ENCODE measurements at places on chromosomes 7 and 10.
A peak's percentile ranks its signal among the peaks of the same experiment; 100 is the strongest.

DNA sequence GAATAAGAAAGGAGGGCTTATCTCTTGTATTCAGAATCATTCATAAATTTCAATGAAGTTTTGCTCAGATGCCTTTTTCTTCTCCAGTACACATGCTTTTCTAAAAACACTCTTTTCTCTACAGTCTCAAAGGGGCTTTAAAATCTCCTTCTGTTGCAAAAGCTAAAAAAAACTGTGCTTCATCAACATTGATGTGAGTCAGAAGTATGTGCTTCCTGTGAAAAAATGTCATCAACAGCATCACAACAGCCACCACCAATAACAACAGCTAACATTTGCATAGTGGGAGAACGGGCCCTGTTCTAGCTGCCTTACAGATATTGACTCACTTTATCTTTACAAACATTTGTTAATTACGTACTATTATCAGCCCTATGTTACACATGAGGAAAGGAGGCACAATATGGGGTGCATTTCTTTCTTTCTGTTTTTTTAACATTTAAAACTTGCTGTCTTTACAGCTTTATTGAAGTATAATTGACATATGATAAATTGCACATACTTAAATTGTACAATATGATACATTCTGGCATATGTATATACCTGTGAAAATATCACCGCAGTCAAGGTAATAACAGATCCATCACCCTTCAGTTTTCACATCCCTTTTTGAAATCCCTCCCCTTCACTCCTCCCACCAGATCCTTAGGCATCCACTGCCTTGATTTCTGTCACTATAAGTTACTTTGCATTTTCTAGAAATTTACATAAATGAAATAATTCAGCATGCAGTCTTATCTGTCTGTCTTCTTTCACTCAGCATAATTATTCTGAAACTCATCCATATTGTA lies 1605.4 kb upstream of the LRRTM3 start:
- DNase-seq, result no peak

DNA sequence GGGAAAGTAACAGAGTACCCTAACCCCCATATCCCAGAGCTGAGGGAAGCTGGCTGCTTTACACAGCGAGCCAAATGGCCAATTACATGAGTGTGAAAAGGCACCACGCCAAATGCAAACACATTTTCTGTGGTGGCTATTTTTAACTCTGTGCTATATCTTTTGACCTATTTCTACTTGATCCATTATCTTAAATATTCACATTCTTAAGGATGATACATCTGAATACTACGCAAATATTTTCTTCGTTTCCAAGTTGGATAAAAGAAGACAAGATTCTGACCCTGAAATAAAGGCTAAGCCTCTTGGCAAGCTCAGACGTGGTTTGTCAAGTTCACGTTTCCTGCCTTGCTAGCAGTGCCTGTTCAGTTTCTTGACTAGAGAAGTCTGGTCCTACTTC lies 146.7 kb upstream of the TMEM196 start:
- no peak for DNase-seq

DNA sequence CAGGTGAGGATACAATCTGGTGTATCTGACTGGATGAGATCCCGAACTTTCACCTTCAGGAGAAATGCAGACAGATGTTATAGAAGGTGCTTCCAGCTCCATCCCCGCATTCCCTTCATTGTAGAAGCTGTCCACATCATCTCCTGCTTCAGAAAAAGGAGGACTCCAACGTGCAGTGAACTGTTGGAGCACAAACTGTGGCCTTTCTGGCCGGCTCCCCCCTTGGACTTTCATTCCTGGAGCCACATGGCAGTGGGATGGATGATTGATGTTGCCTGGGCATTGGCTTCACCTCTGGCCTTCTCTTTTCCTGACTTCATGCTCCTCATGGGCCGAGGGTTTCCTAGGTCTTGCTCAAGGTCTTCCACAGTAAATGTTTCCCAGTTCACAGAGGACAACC lies 29.6 kb upstream of the ZNF273 start:
- DNase-seq, result no peak

GRCh38 chr10:10818082-10818481 lies 199.6 kb upstream of the CELF2 start:
- no peak for DNase-seq

DNA sequence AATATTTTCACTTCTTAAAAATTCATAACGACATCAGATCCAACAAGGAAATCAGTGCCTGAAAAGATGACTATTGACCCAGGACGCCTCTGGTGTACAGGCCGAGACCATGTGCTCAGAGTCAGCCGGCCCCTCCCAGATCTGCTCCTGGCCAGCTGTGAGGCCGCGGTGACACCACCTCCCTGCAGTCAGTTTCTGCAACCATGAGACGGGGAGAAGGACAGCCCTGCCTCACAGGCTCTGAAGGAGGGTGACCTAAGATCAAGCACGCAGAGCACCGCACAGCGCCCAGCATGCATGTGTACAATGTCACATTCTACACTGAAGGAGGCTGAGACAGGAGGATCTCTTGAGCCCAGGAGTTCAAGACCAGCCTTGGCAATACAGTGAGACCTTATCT lies 2.6 kb upstream of the GPER1 start:
- DNase-seq, result no peak

GRCh38 chr7:157418204-157419034 lies 81.6 kb downstream of the DNAJB6 start:
- DNase-seq, result no peak

DNA sequence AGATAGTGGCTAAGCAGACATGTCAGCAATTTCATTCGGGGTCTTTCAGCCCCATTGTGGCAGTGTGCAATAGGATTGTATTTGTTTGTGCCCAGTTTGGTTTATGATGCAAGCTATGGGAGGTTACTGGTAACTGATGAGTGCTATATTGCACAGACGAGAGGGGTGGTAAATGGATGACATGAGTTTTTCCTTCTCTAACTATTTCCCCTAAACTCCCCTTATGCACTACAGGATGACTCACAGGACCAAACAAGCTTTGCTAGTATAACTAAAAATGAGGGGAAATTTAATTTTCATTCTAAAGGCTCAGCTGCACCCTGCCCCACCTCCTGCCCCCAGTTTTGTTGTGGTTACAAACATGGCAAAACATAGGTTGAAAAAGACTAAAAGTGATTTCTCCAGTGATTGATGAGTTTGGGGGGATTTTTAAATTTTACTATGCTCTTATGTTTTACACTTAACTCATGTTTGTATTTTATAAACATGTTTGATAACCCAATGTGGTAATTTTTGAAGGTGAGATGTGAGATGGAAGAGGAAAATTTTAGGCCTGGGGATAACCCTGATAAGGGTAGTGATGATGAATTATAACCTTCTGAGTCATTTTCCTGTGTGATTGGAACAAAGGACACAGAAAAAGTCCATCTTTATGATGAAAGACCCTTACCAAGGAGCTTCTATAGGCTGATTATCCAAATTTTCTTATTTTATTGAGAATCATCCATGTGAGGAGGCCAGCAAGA lies 60.8 kb upstream of the NAMPT start:
- DNase-seq, result no peak

DNA sequence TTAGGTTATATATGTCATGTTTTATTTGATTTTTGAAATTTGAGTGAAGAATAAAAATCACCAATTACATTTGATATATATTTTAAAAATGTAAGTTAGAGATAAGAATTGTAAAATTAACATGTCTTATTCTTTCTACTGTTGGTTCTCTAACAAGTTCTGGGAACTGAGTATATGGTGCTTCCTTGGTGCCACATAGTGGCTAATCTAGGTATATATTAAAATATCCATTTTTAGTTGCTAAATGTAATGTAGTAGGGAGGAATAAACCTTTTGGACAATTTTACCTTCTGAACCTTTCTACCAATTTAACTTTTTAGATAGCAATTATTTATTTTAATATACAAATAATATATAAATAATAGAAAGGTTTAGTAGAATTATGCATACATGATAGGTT lies 17.5 kb downstream of the CFAP69 start:
- DNase-seq, result no peak

DNA sequence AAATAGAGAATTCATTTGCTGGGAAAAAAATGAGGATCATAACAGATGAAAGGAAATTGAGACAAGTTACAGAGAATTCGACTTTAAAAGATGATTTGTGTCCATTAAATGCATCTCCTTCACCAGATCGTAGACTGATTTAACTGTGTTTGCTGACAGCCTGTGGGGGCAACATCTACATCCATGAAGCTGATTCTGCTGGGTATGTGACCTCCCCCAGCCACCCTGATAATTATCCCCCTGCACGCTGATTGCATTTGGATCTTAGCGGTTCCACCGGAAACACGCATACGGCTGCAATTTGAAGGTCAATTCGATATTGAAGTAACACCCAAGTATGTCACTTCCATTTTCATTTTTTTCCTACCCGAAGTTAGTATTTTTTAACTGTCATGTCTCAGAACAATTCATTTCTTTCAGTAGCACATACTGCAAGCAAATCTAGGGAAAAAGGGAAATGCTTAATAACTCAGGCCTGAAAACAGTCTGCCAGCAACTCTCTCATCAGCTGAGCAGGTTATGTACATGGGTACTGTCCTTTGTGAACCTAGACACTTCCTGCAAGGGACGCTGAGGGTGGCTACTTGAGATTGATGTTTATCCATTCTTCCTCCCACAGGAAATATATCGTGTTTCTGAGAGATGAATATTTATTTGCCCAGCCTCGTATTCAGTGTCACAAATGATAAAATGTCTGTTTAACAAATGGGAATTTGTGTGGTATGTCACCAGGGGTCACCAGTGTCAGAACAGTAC lies 134.9 kb downstream of the ZNF22 start:
- DNase-seq, result peak; percentile 13

GRCh38 chr10:44659320-44659719 lies 251.8 kb upstream of the TMEM72 start:
- DNase-seq, result no peak

DNA sequence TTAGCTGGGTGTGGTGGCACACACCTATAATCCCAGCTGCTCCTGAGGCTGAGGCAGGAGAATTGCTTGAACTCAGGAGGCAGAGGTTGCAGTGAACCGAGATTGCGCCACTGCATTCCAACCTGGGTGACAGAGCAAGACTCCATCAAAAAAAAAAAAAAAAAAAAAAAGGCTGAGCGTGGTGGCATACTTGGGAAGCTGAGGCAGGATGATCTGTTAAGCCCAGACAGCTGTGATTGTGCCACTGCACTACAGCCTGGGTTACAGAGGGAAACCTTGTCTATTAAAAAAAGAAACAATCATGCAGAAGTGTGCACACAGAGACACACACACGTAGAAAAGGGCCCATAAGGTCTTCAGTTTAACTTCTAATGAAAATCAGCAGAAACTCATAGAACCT lies 150.6 kb downstream of the TPST1 start:
- DNase-seq, result no peak

GRCh38 chr10:70779088-70779487 lies 6.1 kb downstream of the TBATA start:
- DNase-seq, result no peak

- no peak for DNase-seq
Measured at GRCh38 chr7:13986208-13986607, 3.3 kb downstream of the ETV1 start.

- DNase-seq, result no peak
Measured at GRCh38 chr7:103762877-103763276, 226.6 kb downstream of the RELN start.

GRCh38 chr7:6614953-6615722 lies at the start of gene ZNF853:
ZNF853 (plus strand) TSS chr7:6615610; CDS start chr7:6616175, 565 bp downstream.
- DNase-seq, result no peak

DNA sequence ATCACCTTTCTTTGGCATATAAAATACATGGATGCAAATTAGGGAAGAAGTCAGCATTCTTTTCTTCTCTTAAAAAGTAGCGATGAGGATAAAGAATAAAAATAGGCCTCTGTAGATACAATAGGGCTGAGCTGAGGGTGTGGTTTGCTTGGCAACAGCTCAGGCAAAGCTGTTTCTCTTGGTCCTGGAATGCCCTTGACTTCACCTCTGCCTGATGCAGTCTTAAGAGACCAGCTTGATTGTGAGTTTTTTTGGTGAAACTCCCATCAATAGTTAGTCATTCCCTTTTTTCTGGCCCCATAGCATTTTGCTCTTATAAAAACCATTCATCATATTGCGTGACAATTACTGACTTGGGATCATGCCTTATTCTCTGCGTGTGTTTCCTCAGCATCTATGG lies 42.1 kb upstream of the MKLN1 start:
- no peak for DNase-seq

DNA sequence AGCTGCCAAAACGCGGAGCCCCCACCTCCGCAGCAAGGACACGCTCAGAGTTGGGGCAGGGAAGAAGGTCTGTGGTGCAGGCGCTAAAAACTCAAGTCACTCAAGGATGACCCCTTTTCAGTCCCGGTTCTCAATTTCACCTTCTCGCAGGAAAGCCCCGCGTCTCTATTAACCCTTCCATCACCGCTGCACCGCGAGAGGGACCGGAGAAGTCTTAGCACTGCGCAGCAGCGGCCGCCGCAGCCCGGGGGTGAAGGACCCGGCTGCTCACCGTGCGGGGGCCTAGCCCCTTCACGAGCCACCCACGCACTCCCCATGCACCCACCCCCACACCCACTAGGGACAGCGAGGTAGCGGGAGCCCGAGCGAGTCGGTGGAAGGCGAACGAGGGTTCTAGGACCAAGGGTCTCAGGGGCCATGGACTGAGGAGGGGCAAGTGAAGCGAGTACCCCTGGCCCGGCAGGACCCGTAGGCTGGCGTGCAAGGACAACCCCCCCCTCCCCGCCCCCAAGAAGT lies 162.9 kb downstream of the SH3PXD2A start:
- no peak for DNase-seq

GRCh38 chr7:1607696-1608095 lies 37.9 kb upstream of the PSMG3 start:
- DNase-seq, result no peak

GRCh38 chr10:69232736-69233480 lies 12.8 kb downstream of the HKDC1 start:
- DNase-seq, result no peak

DNA sequence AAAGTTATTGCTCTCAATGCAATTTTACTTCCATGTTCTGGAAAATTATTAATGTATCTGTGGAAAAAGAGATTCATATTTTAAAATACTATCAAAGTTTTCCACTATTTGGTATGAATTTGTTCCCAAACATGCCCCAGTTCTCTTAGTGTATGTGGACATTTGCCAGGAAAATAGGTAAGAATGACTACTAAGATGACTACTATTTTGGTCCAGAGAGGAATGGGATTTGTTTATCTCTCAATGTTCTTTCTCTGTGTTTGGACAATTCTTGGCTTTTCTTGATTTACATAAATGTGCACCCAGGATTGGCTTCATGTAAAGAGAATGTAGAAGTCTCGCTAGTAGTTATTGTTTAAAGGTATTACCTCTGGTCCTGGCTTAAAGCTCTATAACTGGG lies 60.3 kb upstream of the POT1 start:
- no peak for DNase-seq
